ENCODE measurements at places on chromosomes 2 and 18. TPM values are rescaled to one million over a fixed set of nuclear protein-coding genes. Genes with fewer than 3 reads are reported as not detected.
A peak's percentile ranks its signal among the peaks of the same experiment; 100 is the strongest.

Gene CCDC85A
- 7.8 TPM for total RNA-seq

GRCh38 chr18:79680100-79680879 is 687 bp downstream of the CTDP1 start:
- H3K4me1 ChIP-seq = peaks cover 25% of the 10 kb centered on the region
- peak; percentile 55 for DNase-seq
- no peaks in the 10 kb centered on the region for H3K27me3 ChIP-seq
- H3K4me3 ChIP-seq = peak overlapping the region; percentile 94
- H3K27ac ChIP-seq = peak overlapping the region; percentile 93

Gene ANO7
- total RNA-seq = 0.74 TPM

GRCh38 chr18:58288921-58289797 is 245.1 kb downstream of the NEDD4L start:
- no peaks in the 10 kb centered on the region for H3K27me3 ChIP-seq
- H3K4me1 ChIP-seq = peaks cover 50% of the 10 kb centered on the region
- DNase-seq = no peak
- H3K4me3 ChIP-seq = no peak overlapping the region

DNA sequence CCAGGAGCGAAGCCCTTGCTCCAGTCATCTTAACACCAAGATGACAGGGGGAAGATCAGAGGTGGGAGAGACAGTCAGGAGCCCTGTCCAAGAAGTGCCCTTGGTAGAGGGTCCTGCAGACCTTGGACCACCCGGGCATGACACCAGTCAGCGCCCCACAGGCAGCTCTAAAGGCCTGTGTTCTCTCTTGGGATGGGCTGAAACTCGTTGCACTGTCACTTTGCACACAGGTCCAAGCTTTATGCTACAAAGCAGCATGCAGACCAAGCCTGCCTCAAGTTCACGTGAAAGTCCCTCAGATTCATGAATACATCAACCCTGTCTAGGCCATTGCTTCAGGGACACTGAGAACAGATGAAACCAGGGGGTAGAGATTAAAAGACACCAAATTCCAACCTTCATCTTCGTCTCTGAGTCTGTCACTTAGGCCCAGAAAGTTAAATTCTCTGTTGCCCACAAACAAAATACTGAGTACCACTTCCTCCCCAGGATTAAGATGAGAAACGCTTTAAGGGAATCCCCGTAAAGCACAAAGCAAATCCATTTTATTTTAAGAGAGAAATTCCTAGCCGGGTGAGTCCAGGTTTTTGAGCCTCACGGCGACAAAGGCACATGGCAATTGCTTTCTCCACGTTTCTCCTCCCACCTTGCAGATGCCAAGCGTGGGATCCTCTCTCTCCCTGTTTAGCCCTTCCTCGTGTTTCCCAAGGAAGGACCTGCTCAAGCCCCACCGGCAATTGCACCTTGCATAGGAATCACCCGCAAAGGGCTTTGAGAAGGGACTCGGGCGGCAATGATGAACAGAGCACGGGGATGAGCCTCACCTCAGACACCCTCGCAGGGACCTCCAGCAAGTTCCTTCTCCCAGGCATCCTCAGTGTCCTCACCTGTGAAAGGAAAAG is 75.0 kb upstream of the ID2 start:
- no peak for DNase-seq
- H3K27me3 ChIP-seq = no peaks in the 10 kb centered on the region
- no peak overlapping the region for H3K4me3 ChIP-seq
- no peak overlapping the region for H3K27ac ChIP-seq
- no peaks in the 10 kb centered on the region for H3K36me3 ChIP-seq

Gene CABYR
- 0.98 TPM for total RNA-seq

Gene MDH1B
- 15.0 TPM for total RNA-seq

- no peak for DNase-seq
- no peak overlapping the region for H3K4me3 ChIP-seq
- H3K36me3 ChIP-seq = no peaks in the 10 kb centered on the region
- no peak overlapping the region for H3K27ac ChIP-seq
- H3K4me1 ChIP-seq = no peaks in the 10 kb centered on the region
Measured at GRCh38 chr2:177733322-177733855, 339.2 kb downstream of the PDE11A start.

DNA sequence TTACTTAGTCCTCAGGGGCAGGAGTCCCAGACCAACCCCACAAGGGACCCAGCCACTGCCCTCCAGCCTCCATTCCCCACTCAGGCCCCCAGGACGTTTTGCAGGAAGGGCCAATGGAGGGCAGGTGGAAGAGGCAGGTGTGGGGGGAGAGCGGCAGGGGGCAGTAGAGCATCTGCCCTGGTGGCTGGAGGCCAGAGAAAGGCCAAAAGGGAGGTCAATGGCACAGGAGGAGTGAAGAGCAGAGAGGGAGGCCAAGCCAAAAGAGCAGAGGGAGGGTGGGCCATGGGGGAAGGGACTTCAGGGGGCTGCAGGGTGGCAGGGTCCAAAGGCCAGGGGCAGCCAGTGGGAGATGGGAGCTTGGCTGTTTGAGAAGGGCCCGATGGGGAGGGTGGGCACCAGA is 17.3 kb upstream of the GPR55 start:
- H3K4me1 ChIP-seq = no peaks in the 10 kb centered on the region
- no peak overlapping the region for H3K27ac ChIP-seq
- no peak overlapping the region for H3K4me3 ChIP-seq
- no peaks in the 10 kb centered on the region for H3K36me3 ChIP-seq
- no peaks in the 10 kb centered on the region for H3K27me3 ChIP-seq

GRCh38 chr2:122378521-122378920 is 623.1 kb downstream of the TSN start:
- no peak overlapping the region for H3K4me3 ChIP-seq
- H3K36me3 ChIP-seq = no peaks in the 10 kb centered on the region
- H3K27ac ChIP-seq = no peak overlapping the region
- no peak for DNase-seq
- H3K27me3 ChIP-seq = no peaks in the 10 kb centered on the region

GRCh38 chr2:219578811-219579613 is 6.9 kb downstream of the INHA start:
- H3K27me3 ChIP-seq = no peaks in the 10 kb centered on the region
- no peak overlapping the region for H3K4me3 ChIP-seq
- H3K36me3 ChIP-seq = no peaks in the 10 kb centered on the region
- DNase-seq = peak; percentile 75

GRCh38 chr2:235616885-235617284 is 123.0 kb downstream of the AGAP1 start:
- H3K27ac ChIP-seq = no peak overlapping the region
- H3K27me3 ChIP-seq = no peaks in the 10 kb centered on the region
- H3K4me1 ChIP-seq = no peaks in the 10 kb centered on the region
- no peak overlapping the region for H3K4me3 ChIP-seq
- no peaks in the 10 kb centered on the region for H3K36me3 ChIP-seq

GRCh38 chr2:159938395-159938794 is 124.0 kb downstream of the PLA2R1 start:
- no peaks in the 10 kb centered on the region for H3K27me3 ChIP-seq
- no peaks in the 10 kb centered on the region for H3K36me3 ChIP-seq
- peak overlapping the region; percentile 17 for H3K27ac ChIP-seq
- no peaks in the 10 kb centered on the region for H3K4me1 ChIP-seq
- H3K4me3 ChIP-seq = no peak overlapping the region

DNA sequence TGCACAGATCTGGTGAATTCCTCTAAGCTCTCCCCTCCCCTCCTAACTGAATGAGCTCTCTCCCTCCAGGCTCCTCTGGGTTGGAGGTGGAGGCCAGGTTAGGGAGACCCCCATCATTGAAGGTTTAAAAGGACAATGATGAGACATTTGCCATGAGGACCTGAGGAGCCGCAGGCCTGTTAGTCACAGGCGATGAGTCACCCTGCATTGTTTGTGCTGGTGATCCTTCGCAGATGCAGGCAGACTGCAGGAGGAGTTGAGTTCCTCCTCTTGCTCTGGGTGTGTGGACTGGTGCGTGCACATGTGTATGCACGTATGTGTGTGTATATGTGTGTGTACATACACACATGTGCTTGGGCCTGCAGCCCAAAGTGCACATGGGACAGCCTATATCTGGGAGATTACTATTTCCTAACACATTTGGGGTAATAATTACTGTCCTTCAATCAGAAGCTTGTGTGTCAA is 42.0 kb downstream of the MCFD2 start:
- H3K4me3 ChIP-seq = no peak overlapping the region
- peak; percentile 44 for DNase-seq
- peak overlapping the region; percentile 17 for H3K27ac ChIP-seq
- peaks cover 20% of the 10 kb centered on the region for H3K4me1 ChIP-seq

- H3K4me3 ChIP-seq = no peak overlapping the region
- H3K27ac ChIP-seq = no peak overlapping the region
- peaks cover 24% of the 10 kb centered on the region for H3K4me1 ChIP-seq
- peak; percentile 18 for DNase-seq
Measured at GRCh38 chr2:120760446-120761135, 24.9 kb downstream of the GLI2 start.

GRCh38 chr2:150860301-150860700 is 372.8 kb upstream of the RND3 start:
- no peak overlapping the region for H3K4me3 ChIP-seq
- no peaks in the 10 kb centered on the region for H3K4me1 ChIP-seq
- DNase-seq = no peak
- no peaks in the 10 kb centered on the region for H3K27me3 ChIP-seq
- no peaks in the 10 kb centered on the region for H3K36me3 ChIP-seq
- no peak overlapping the region for H3K27ac ChIP-seq

GRCh38 chr2:230053753-230054478 is 14.8 kb downstream of the SLC16A14 start:
- no peak for DNase-seq
- H3K4me3 ChIP-seq = no peak overlapping the region
- no peaks in the 10 kb centered on the region for H3K4me1 ChIP-seq
- H3K36me3 ChIP-seq = no peaks in the 10 kb centered on the region
- no peak overlapping the region for H3K27ac ChIP-seq

- H3K4me3 ChIP-seq = no peak overlapping the region
- no peaks in the 10 kb centered on the region for H3K4me1 ChIP-seq
- no peaks in the 10 kb centered on the region for H3K36me3 ChIP-seq
- DNase-seq = no peak
Measured at GRCh38 chr2:5140347-5140746, 551.8 kb upstream of the SOX11 start.

Gene STARD6
- total RNA-seq = not detected

Gene SERPINB4
- total RNA-seq = not detected

Gene ASB18
- total RNA-seq = not detected

GRCh38 chr18:42258301-42258965 is 303.4 kb downstream of the PIK3C3 start:
- no peaks in the 10 kb centered on the region for H3K36me3 ChIP-seq
- no peak overlapping the region for H3K27ac ChIP-seq
- H3K4me1 ChIP-seq = no peaks in the 10 kb centered on the region
- no peak overlapping the region for H3K4me3 ChIP-seq
- no peak for DNase-seq

DNA sequence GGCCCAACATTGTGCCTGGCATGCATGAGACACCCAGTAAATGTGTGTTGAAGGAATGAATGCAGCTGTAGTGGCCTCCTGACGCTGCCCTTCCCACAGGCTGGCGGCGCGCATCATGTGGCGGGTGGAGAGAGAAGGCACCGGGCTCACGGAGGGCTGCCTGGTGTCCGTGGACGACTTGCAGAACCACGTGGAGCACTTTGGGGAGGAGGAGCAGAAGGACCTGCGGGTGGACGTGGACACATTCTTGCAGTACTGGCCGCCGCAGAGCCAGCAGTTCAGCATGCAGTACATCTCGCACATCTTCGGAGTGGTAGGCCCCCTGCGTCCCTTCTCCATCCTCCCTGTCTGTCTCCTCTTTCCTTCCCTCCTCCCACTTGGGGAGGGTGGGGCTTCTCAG is 20.1 kb downstream of the SMYD1 start:
- H3K4me3 ChIP-seq = no peak overlapping the region
- DNase-seq = no peak
- no peaks in the 10 kb centered on the region for H3K4me1 ChIP-seq
- no peaks in the 10 kb centered on the region for H3K36me3 ChIP-seq
- H3K27me3 ChIP-seq = no peaks in the 10 kb centered on the region

DNA sequence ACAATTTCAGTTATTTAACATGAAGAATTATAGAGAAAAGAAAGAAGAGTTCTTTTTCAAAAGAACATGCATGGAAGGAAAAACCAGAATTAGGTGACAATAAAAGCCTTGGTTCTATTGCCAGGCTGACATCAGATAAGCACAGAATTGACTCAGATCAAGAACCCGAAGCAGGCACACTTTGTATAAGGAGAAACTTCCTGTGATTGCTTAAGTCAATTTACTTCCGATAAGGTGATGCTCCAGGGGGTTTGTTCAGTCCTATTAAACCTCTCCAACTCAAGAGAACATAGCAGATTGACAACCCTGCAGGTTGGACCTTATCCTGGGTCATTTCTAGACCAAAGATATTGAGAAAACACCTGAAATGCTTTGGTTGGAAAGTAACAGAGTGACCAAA is 31.4 kb downstream of the GAREM1 start:
- H3K4me3 ChIP-seq = no peak overlapping the region
- no peaks in the 10 kb centered on the region for H3K27me3 ChIP-seq
- no peak for DNase-seq
- no peaks in the 10 kb centered on the region for H3K36me3 ChIP-seq
- H3K27ac ChIP-seq = no peak overlapping the region
- H3K4me1 ChIP-seq = peaks cover 13% of the 10 kb centered on the region

Gene RTP5
- total RNA-seq = 0.09 TPM

GRCh38 chr2:208025037-208025813 is at the start of gene PLEKHM3:
TSS of gene PLEKHM3 (minus strand) at chr2:208025527. CDS start at chr2:208001639, 23,888 bp downstream.
- H3K4me3 ChIP-seq = peak within 1 kb of the TSS; percentile 96
- no peaks in the 10 kb centered on the region for H3K36me3 ChIP-seq
- H3K27ac ChIP-seq = peak within 1 kb of the TSS; percentile 92
- DNase-seq = peak; percentile 91

DNA sequence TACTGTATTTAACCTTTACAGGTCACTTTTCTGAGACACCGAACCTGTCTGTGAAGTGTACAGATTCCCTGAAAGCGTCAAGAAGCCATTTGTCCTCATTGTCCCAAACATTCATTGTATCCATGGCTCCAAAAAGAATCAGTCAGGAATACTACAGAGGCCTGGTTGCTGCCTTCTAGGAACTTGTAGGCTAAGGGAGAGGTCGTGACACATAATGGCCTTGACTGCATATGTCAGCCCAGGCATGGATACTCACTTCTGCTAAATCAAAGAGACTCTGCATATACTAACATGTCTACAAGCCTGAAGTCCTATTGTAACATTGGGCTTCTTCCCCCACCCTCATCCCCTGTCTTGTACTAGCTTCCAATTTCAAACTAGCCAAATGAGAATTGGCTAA is 40.2 kb downstream of the ONECUT2 start:
- H3K27ac ChIP-seq = no peak overlapping the region
- no peak overlapping the region for H3K4me3 ChIP-seq
- H3K36me3 ChIP-seq = no peaks in the 10 kb centered on the region

Gene CKAP2L
- 0.58 TPM for total RNA-seq

DNA sequence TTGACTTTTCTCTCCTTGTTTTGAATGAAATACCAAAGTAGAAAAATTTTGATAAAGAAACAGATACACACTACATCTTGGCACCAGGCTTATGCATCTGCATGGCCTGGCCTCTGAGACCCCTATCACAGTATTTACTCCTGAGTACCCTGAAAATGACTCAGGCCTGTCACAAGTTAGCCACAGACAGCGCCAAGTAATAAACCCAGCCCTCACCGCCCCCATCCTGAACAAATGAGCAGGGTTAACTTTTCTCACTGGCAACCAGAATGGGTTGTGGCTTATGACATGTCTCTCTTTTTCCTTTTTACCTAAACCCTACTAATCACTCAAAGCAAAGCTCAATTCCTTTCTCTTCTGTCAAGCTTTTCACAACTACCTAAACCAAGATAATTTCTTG is 35.3 kb downstream of the SPRED2 start:
- no peak overlapping the region for H3K4me3 ChIP-seq
- H3K27me3 ChIP-seq = no peaks in the 10 kb centered on the region
- H3K36me3 ChIP-seq = no peaks in the 10 kb centered on the region

Gene DLGAP1
- total RNA-seq = 5.2 TPM

Gene SMAD2
- total RNA-seq = 129 TPM

- no peaks in the 10 kb centered on the region for H3K27me3 ChIP-seq
- no peak for DNase-seq
- H3K27ac ChIP-seq = no peak overlapping the region
- no peaks in the 10 kb centered on the region for H3K4me1 ChIP-seq
- H3K4me3 ChIP-seq = no peak overlapping the region
Measured at GRCh38 chr2:113263546-113263945, 15.2 kb downstream of the PAX8 start.
